T-helper 1 cell treated with Interleukin-12 subunit alpha and Interleukin-12 subunit beta and Interleukin-4 antibody, amounts not matched to agents 30 ng/mL and 1 ng/mL, for 36 hours (primary cell): ENCODE measurements at places on chromosomes 7 and 10. TPM values are rescaled to one million over a fixed set of nuclear protein-coding genes. Genes with fewer than 3 reads are reported as not detected.

The ARHGAP22 gene
- total RNA-seq, result not detected in 2 replicates

The PNLIPRP3 gene
- not detected in 2 replicates for total RNA-seq

The RNF32 gene
- total RNA-seq, result 3.7 TPM in 2 replicates

The INPP5A gene
- total RNA-seq, result 18.1 and 19.0 TPM in 2 replicates

The SRRM3 gene
- total RNA-seq, result 0.29 TPM in 1 of 2 replicates, not detected in the other

The AMPH gene
- not detected in 2 replicates for total RNA-seq

The NRG3 gene
- not detected in 2 replicates for total RNA-seq

The LMBR1 gene
- total RNA-seq, result 54.3 and 57.3 TPM in 2 replicates

The ANXA8 gene
- 0.32 and 0.66 TPM in 2 replicates for total RNA-seq
